Activated CD8-positive, alpha-beta T cell treated with anti-CD3 and anti-CD28 coated beads, Interleukin-2, amount 10 ng/mL, durations not matched to agents 7 days and 5 days (primary cell): ENCODE measurements at places on chromosomes 16 and 17.

- DNase-seq = peak; percentile 53
Measured at GRCh38 chr17:7888184-7888920, at the start of gene CHD3. CHD3 (plus strand) TSS chr17:7888789; CDS start chr17:7889001, 212 bp downstream.

DNA sequence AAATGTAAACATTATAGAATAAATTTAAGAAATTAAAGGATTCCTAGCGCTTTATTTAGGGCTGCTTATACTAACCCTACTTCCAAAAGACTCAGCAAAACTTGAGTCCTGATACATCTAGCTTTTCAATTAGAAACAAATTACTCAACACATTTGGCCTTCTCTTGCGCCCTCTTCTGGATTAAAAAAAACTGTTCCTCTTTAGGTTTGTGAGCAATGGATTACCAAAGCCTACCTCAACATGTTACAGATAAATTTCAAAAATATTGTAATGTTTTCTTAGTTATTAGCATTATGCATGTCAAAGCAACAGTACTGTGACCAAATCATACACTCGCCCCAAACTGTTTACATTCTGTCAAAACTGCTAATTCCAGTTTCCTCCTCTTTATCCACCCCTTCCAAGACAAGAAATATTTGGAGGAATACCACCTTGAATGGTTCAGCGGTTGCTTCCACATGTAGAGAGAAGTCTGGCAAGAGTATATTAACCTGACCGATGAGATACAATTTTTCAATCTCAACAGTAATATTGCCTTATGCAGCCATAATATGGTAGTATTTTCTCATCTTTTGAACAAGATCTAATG is 2.7 kb downstream of the NUFIP2 start:
- DNase-seq = peak; percentile 51

GRCh38 chr17:48634493-48635208 is 8.5 kb upstream of the HOXB9 start:
- no peak for DNase-seq

GRCh38 chr17:72175263-72175662 is 54.4 kb downstream of the SOX9 start:
- DNase-seq = no peak

GRCh38 chr16:3669082-3669481 is 14.6 kb downstream of the DNASE1 start:
- no peak for DNase-seq

DNA sequence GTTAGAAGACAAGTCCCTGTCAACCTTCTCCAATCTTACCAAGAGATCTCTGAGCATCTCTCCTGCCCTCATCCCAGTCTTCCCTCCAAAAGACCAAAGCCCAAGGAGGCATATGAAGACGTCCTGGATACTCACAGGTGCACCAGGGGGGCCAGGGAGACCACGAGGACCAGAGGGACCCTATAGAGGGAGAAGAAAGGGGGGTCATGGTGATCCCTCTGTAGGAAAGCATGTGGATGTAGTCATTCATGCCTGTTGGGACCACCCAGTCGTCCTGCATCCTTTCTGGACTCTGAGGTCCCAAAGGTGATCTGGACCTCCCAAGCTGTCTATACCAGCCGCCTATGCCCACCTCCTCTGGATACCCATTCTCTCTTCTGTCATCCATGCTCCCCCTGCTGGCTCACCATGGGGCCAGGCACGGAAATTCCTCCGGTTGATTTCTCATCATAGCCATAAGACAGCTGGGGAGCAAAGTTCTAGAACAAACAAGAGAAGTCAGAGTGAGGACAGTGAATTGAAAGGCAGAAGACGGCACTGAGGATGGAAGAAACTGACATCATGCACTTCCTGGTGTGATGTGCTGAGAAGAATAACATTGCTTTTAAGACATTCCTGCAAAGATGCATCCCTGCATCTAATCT is 3.3 kb downstream of the COL1A1 start:
- DNase-seq = peak; percentile 81

DNA sequence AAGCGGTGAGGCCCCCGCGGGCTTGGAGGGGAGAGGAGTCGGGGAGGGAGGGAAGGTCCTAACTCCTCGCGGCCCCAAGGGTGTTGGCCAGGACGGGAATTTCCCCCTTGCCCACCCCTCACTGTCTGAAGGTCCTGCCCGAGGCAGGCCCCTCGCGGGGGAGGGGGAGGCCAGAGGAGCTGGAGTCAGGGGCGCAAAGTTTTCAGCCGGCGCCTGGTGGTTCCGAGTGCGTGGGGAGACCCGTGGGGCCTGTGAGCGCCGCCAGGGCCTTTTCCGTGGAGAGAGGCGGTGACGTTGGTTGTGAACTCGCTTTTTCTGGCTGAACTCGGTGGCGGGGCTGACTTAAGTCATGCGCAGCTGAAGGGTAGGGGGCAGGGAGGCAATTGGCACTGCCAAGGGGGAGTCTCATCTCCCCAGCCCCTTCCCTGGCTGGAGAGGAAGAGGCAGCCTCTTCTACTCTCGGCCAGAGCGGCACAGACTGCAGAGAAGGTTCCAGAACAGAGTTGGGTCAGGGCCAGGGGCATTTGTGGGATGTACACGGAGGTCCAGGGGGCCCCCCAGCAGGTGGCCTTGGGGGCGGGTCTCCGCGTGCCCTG is 1.5 kb downstream of the CACNA1H start:
- no peak for DNase-seq
